ENCODE measurements at places on chromosomes 2 and 18.

GRCh38 chr2:66461664-66462500 is 27.0 kb downstream of the MEIS1 start:
- DNase-seq = no peak

DNA sequence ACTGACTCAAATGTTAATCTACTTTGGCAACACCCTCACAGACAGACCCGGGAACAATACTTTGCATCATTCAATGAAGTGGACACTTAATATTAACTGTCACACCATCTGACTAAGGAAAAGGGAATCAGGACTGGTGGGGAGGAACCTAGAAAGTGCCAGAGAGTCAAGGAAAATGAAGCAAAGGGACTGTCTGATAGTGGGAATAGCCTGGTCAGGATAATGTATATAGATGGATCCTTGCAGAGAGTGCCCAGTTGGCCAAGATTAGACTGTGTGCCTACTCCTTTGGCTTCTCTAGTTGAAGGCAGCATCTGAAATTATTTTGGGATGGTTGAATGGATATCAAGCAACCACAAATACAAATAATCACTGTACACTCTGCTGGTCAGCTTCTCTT is 45.2 kb downstream of the ARL6IP6 start:
- no peak for DNase-seq

DNA sequence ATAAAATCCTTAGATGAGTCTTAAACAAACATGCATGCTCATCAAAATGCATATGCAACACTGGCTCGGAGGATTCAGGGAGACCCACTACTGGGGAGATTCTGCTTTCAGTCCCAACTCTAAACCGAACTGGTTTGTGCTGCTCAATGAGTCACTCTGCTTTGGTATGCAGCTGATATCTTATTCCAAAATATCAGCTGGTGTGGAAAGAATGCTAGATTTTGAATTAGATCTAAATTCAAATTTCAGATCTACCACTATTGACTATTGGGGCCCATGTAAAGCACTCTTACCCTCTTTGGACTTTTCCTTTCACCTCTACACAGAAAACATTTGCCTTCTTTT is 39.2 kb upstream of the TTN start:
- DNase-seq = no peak

GRCh38 chr2:23592061-23592685 is 207.2 kb downstream of the KLHL29 start:
- DNase-seq = no peak

- no peak for DNase-seq
These were observed 4.6 kb downstream of the TMEM169 start for GRCh38 chr2:216086207-216086893.

DNA sequence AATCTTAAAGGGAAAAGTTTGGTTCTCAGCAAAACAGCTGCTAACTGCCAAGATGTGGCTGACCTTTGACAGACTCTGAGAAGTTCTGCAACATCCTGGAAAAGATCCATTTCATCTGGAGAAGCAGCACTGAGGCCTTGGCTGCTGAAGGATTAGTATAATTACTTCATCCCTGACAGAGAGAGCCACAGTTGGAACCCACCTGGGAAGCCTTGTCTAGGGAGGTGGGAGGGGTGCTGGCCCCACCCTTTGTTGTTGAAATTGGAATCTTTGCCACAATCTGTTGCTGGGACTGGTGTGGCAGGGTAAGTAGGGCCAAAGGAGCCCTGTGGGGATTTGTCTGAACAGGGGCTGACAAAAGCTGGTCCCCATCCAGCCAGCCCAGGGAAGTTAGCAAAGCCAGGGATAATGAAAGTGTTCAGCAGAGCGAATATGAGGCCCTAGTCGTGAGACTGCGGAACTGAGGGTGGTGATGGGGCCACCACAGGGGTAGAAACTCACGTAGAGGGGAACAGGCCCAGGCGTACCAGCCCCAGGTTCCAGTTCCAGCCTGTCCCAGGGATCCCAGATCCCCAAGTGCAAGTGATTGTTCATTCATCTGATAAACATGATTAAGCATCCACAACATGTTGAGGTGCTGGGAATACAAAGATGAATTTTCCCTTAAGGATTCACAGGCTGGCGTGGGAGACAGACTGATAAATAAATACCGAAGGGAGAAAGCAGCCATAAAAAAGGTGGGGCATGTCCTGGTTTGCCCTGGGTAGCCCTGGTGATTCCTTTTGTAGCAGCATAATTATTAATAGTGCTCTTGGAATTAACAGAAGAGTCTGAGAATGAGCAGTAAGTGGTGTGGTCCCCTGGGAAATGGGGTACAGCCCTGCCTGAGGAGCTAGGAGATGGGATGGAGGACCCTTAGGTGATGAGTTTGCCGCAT is 60.0 kb downstream of the MYO1B start:
- DNase-seq = no peak

GRCh38 chr2:220419647-220420046 is 792.2 kb downstream of the SLC4A3 start:
- no peak for DNase-seq

GRCh38 chr2:13040043-13040442 is 323.3 kb downstream of the TRIB2 start:
- DNase-seq = no peak

DNA sequence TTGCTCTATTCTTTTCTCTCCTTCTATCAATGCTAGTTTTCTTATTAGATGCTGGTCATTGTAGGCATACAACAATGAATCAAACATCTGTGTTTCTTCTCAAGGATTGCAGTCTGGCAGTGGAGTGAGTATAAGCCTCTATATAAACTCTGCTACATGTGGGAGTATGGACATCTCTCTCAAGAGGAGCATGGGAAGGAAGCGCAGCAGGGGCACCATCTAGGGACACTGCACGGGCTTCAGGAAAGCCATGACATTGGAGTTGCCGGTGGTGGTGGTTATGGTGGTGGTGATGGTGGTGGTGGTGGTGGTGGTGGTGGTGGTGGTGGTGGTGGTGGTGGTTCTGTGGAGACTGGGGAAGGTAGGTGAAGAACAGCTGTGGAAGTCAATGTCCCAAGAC is 462.6 kb downstream of the RNF144A start:
- DNase-seq = no peak

GRCh38 chr18:38313831-38314230 is 748.2 kb upstream of the CELF4 start:
- no peak for DNase-seq

DNA sequence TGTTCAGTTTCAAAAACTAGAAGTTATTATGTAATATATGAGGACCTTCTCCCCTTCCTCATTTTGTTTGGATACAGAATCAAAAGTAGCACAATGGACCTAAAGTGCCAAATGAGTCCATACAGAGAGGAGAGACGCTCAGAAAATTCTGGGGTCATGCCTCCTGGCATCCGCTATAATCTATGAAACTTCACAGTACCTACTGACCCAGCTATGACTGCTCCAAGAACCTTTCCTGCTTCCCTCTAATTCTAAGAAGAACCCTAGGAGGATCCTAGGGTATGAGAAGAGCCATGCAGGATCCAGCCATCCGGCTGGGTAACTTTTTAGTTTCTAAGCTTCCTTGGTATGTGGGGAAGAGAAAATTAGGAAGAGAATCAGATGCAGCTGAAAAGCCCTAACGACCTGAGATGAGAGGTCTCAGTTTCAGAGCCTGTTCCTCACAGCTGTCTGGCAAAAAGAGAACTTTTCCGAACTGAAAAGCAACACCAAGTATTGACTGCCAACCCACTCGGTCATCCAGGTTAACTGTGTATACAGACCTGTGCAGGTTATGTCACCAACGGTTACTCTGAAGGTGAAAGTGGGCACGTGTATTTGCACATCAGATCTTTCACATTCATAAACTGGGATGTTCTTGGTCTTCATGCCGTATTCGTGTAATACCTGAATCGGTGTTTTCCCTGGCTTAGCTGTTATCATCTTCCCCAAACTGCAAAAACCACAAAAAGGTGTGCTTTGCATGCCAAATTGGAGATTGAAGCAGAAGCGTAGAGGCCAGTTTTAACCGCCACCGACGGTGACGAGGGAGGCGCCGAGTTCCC is 1.1 kb downstream of the PRKRA start:
- DNase-seq = no peak

DNA sequence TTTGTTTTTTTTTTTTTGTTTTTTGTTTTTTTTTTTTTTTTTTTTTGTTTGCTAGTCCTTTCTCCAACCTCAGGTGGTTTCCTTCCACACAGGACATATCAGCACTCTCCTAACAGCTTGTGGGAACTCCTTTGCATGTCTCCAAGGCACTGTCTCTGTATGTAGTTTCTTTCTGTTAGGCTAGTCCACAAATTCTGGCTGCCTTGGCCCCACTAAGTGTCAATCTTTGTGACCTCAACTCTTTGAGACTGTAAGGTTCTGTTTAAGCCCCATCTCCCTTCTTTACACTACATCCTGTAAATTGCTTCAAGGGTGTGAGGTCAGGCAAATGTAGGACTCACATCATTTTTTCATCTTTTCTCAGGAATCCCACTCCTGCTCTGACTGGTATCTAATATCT is 85.1 kb downstream of the NCOA1 start:
- no peak for DNase-seq

DNA sequence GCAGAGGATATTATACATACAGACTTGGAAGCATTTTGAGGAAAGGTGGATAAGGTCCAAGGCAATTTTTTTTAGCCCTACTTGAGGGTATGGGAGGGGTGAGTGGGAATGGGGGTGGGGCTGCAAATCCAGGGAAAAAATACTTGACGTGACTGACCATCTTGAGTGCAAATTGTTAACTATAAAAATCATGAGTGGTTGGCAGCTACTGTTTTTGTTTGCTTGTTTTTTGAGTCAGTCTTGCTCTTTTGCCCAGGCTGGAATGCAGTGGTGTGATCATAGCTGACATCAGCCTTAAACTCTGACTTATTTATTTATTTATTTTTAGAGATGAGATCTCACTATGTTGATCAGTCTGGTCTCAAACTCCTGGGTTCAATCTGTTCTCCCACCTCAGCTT is 458.8 kb downstream of the PIK3C3 start:
- no peak for DNase-seq

DNA sequence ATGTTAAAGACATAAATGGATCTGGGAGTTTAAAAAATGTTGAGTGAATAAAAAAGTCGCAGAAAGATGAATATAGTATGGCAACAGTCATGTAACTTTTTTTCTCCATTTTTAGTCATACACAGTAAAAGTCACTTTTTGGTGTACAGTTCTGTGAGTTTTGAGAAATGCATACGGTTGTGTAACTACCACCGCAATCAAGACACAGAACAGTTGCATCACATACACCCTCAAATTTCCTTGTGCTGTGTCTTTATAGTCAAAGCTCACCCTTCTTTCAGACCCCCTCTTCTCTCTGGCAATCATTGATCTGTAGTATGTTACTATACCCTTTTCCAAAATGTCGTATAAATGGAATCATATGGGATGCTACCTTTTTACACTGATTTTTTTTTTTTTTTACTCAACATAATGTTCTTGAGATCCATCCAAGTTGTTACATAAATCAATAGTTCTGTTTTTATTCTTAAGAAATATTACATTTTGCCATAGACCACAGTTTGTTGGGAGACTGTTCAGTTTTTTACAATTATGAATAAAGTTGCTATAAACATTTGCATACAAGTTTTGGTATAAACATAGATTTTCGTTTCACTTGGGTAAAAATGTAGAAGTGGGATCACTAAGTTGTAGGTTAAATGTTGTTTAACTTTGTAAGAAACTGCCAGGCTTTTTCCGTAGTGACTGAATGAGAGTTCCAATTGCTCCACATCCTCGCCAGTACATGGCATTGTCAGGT is 35.4 kb upstream of the AGFG1 start:
- DNase-seq = no peak

DNA sequence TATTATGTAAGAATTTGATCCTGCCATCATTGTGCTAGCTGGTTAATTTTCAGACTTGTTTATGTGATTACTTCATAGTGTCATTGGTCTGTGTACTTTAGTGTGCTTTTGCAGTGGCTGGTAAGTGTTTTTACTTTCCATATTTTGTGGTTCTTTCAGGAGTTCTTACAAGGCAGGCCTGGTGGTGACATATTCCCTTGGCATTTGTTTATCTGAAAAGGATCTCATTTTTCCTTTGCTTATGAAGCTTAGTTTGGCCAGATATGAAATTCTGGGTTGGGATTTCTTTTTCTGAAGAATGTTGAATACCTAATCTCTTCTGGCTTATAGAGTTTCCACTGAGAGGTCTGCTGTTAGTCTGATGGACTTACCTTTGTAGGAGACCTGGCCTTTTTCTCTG is 72.8 kb upstream of the MC4R start:
- DNase-seq = no peak

- no peak for DNase-seq
These were observed 86.2 kb downstream of the COX7A2L start for GRCh38 chr2:42274863-42275262.
